ENCODE measurements at places on chromosomes 3 and 15.

DNA sequence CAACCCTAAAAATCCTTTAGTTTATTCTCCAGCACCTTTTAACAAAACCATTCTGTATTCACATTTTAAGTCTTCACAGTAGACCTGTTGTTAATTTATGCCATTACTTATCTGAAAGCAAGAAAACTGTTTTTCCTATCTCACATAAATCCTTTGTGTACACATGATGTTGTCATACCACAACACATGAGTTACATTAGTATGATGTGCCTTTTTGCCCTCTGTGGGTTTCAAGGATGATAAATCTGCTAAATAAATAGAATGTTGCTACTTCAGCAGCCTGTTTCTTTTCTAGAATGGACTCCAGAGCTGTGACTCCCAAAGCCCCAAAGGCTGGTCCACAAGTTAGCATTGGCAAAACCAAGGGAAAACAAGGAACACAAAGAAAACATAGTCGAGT, 151.6 kb downstream of the SERPINI1 start:
- DNase-seq, result no peak

GRCh38 chr3:185089343-185089742, 63.5 kb downstream of the C3orf70 start:
- no peak for DNase-seq

GRCh38 chr3:119221779-119222320, 18.8 kb downstream of the B4GALT4 start:
- DNase-seq, result no peak

DNA sequence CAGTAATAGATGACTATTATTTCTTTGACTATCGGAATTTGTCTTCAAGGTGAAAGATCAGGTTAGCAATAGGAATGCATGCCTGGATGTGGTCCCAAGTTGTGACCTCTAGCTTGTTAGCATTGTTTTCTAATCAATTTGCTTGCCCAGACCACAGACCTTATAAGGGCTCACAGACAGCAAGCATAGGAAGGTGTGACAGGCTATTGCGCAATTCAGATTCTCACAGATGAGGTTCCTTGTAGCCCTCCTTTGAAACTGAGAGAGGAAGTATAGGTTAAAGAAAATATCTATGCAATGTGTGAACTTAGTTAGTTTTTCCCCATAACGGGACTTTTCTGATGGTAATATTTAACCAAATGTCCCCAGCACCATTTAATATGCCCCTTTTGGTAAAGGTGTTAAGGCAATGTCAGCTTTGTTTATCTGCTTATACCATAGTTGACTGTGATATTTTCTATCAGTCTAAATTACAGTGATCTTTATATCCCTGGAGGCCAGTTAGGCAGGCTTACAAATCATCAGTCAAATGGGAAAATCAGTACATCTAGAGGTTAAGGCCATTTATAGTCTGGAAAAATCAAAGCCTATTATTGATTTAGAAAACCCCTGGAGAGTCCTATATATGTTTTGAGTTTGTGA, 168.1 kb upstream of the MBNL1 start:
- DNase-seq, result no peak

DNA sequence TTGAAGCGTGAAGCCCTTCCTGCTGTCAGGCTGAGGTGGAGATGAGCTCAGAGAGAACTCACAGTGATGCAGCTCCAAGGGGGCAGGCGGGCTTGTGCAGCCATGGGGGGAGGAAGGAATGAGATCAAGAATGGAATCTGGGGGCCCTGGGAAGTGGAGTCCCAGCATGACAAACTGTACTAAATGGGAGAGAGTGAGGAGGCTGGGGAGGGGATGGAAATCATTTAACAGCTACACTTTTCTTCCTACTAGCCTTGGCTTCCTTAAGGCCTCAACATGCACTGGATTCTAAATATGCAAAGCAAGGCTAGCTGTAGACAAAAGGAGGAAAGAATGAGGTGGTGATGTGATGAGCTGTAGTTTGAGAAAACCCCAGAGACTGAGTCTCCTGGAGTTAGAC, 133.9 kb downstream of the EEFSEC start:
- DNase-seq, result no peak

DNA sequence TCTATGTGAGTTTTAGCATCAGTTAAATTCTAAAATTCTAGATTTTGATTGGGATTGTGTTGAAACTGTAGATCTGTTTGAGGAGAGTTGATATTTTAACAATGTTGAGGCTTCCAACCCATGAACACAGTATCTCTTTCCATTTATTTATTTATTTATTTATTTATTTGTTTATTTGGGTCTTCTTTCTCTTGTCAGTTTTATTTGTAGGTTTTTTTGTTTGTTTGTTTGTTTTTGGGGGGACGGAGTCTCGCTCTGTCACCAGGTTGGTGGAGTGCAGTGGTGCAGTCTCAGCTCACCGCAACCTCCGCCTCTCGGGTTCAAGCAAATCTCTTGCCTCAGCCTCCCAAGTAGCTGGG, 25.3 kb downstream of the MRAS start:
- DNase-seq, result no peak

DNA sequence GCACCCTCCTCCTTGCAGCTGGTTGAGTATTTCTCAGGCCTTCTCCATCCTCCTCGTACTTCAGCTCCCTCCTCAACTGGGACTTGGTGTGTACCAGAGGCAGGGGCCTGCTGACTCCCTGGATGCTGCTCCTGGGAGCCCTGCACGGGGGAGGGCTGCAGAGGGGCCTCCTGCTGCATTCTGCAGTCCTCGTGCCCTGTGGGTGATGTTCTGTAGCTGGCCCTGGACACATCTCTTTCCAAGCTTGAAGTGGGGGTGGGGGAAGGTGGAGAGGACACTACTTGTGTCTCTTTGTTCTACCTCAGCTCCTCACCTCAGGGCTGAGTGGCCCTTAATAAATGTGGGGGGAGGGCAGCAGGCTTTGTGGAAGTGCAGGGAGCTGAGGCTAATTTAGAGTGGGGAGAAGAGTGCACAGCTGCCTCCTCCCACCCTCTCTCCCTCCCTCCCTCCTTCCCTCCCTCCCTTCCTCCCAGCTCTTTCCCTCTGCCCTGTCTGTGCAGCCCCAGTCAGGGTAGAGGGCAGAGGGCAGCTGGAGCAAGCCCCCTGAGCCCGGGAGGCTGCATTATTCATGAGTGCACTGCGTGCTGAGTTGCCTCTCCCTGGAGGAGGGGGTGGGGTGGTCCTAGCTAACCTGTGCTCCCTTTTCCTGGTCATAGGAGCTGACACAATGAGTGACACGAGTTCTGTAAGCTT, 3.7 kb upstream of the GRM2 start:
- no peak for DNase-seq

DNA sequence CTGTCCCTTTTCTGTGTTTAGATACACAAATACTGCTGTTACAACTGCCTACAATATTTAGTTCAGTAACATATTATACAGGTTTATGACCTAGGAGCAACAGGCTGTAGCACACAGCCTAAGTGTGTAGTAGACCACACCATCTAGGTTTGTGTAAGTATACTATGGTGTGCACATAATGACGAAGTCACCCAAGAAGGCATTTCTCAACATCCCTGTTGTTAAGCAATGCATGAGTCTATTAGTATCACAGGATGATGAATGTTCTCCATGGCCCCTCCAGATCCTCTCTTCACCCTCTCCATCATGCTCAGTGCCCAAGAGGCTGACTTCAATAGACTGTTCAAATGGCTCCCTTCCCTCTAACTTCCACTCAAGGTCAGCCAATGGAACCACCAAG, 14.6 kb upstream of the SEC62 start:
- no peak for DNase-seq

DNA sequence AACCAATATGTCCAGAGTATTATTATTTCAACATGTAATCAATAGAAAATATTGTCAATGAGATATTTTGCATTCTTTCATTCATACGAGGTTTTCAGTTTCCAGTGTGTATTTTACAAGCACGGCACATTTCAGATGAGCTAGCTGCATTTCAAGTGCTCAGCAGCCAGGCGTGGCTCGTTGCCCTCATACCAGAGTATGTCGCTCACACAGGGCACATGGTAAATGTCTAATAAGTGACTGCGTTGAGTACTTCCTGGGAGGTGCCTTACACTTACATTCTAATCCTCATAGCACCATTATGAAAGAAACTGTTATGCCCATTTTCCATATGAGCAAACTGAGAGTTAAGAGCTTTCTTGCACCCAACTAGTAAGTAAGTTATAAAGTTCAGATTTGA, 47.4 kb downstream of the TMEM266 start:
- no peak for DNase-seq

GRCh38 chr3:39176025-39176714, 16.2 kb downstream of the XIRP1 start:
- DNase-seq, result no peak

GRCh38 chr15:65077981-65078352, 1.4 kb downstream of the KBTBD13 start:
- no peak for DNase-seq

DNA sequence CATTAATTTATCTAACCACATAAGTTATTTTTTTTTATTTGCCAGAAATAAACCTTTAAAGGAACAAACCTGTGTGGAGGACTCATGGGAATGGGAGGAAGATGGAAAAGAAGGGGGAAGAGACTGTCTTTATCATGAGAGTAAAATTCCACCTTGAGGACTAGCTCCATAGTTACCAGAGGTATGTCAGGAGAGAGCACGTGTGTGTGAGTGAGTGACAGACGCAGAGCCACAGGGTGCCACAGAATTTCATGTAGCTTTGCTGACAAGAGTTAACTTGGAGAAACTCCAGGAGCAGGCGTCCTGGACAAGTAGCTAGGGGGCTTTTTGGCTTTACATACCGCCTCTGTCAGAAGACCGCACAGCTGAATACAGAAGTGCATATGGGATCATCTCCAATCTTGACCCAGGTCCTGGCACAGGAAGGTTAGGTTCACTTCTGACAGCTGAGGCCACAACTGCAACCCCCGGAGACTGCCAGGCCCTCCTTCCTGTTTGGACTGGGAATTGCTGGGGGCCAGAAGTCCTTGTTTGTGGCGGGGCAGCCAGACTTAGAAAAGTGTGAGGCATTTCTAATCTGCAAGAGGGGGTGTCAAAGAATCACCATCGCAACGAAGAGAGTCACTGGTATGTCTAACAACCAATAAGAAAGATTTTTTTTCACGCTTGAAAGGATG, 197.8 kb upstream of the TPM1 start:
- no peak for DNase-seq

- DNase-seq, result peak; percentile 14
These were observed 2.2 kb upstream of the BNIP2 start for GRCh38 chr15:59691194-59691805.

DNA sequence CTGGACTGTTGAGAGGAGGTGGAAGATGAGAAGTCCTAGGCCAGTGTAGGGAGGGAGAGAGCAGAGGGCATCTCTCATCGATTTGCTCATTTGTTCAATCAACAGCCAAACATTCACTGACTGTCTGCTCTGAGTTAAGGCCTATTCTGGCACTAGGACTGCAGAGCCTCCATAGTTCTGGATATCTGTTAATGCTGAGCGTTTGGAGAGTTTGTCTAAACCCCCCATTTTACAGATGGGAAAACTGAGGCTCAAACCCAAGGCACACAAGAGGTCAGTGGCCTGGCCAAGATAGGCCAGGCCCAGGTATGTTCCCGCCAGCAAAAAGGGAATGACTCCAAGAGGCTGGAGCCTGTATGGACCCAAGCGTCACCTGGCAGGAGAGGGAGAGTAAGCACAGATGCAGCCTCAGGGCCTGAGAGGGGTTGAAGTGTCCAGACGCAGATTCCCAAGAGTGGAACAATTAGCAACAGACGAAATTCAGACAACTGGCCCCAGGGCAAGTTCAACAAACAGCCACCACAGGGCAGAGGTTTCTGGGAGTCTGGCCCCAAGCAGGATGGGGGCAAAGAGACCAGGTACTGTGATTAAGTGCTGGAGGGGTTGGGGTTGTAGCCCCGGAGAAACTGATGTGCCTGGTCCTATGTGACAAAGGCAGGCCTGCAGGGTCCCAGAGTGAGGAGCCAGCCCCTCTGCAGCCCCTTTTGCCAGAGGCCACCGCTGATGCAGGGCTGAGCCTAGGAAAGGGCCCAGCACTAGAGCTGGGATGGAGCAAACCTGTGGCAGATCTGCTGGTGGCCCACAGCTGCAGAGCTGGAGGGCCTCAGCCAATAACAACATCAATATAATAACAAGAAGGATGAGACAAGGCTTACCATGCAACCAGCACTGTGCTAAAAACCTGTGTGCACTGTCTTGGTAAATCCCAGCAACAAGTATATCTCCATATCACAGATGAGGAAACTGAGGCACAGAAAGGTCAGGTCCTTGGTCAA, 245.1 kb upstream of the TLE3 start:
- no peak for DNase-seq

Measured in NCI-H2081 treated with DMSO at 0.1 percent for 48 hours (cell line).